ENCODE measurements at places on chromosomes 16 and 17. TPM values are rescaled to one million over a fixed set of nuclear protein-coding genes. Genes with fewer than 3 reads are reported as not detected.
A peak's percentile ranks its signal among the peaks of the same experiment; 100 is the strongest.

- DNase-seq, result no peak
Measured at GRCh38 chr17:33873201-33873617, 381.9 kb upstream of the CCL2 start.

The C17orf113 gene
- 0.54 TPM for polyA plus RNA-seq

The MT1F gene
- polyA plus RNA-seq, result 20.3 TPM

- no peak for DNase-seq
Measured at GRCh38 chr17:72378414-72379390, 257.9 kb downstream of the SOX9 start.

DNA sequence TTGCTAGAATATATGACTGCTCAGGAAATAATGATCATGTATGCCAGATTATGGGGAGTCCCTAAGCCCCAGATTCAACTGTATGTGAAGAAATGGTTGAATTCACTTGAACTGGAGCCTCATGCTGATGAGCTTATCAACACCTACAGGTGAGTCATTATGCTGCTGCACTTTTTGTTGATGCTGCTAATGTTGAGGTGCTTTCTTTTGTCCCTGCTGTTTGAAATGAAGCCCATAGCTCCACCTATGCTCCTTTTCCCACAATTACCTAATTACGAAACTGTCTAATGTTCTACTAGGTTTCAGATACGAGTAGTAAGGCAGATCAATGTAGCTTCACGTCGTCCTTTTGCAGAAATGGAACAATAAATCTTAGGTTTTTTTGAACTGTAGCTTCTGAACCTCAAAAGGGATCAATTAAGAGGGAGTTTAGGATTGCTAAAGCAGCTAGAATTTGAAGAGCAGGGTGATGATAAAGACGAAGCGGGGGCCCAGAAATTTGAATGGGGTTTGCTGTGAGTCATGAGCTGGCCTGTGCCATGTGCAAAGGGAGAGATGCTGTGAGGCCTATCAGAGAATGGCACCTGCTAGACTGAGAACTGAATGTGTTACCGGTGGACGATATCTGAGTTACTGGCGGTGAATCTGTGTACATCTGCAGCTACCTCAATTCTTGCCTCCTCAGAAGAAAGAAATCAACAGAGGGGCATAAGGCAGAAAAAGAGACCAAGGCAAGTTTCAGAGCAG lies 6.1 kb upstream of the UQCRC2 start:
- peak; percentile 62 for DNase-seq

DNA sequence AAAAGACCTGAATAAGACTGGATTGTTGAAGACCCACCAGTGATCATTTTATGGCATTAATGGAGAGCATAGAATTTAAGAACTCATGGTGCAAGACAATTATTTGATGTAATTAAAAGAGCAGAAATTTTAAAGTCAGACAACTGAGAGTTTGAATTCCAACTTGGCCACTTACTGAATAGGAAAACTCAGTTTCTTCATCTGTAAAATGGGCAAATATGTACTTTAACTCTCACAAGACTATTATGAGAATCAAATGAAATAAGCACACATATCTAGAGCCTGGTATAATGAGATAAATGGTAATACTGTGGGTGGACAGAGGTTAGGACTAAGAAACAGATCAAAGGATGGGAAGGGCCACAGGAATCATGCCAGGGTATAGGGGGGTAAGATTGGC lies 88.0 kb downstream of the SOX9 start:
- no peak for DNase-seq

- no peak for DNase-seq
Measured at GRCh38 chr17:10125531-10126275, 72.7 kb downstream of the GAS7 start.

DNA sequence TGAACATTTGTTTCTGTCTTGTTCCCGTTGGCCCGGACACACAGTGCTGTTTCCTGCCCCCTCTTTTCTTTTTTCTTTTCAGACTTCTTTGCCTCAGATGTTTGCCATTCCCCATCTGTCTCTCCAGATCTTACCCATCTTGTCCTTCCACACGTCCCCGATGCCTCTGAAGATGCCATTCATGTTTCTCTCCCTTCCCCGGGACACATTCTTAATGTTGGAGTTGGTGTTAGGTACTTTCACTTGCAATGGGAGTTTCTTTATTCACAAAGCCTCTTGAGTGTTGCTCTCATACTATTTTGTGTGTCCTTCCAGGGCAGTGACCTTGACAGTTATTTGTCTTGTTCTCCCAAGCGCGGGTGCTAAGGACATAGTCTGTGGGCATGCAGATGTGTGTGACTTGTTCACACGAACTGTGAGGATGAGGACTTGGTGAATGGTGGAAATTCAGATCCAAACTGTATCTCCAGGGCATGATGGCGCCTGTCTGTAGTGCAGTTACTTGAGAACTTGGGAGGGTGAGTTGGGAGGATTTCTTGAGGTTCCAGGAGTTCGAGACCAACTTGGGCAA lies 8.3 kb downstream of the SEC14L1 start:
- DNase-seq, result no peak

DNA sequence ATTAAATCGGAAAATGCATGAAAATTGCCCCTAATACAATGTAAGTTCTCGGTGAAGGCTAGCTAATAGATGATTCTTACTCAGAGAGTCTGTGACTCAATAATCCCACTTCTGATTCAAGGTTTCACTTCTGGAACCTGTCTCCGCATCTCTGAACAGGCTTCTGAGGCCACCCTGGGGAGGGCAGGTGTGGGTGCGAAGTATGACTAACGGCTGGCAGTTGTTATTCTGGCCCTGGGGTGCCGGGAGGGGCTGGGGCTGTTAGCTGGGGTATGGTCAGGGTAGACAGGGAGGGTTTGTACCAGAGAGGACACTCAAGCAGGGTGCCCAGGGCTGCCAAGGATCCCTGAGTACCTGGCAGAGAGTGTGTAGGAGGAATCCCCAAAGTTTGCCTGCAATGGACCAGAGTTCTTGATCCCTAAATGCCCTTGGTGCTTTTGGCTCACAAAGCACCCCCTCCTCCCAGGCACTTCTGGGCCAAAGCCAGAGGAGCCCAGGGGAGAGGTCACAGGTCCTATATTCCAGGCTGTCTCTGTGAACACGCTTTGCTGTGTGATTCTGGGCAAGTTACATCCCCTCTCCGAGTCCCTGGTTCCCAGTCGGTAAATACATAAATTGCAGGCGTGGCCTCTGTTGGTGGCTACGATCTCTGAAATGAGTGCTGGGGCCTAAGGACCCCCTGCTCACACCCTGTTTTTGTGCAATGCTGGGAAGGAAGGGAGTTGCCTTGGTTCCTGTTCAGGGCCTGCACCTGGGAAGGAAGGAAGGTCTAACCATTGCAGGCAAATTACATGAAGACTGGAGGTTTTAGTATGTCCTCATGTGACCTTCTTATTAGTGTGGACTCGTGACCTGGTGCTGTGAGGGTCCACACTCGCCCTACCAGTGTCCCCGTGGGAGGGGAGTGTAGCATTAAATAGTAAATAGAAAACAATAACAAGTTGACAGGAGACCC lies 49.9 kb upstream of the CPNE2 start:
- DNase-seq, result no peak

The DNAAF1 gene
- polyA plus RNA-seq, result 2.0 TPM

GRCh38 chr17:30218799-30219198 lies 16.7 kb downstream of the SLC6A4 start:
- no peak for DNase-seq

Data from small intestine (tissue), 16 donors.